ENCODE measurements at places on chromosomes 5 and 9.
A peak's percentile ranks its signal among the peaks of the same experiment; 100 is the strongest.

DNA sequence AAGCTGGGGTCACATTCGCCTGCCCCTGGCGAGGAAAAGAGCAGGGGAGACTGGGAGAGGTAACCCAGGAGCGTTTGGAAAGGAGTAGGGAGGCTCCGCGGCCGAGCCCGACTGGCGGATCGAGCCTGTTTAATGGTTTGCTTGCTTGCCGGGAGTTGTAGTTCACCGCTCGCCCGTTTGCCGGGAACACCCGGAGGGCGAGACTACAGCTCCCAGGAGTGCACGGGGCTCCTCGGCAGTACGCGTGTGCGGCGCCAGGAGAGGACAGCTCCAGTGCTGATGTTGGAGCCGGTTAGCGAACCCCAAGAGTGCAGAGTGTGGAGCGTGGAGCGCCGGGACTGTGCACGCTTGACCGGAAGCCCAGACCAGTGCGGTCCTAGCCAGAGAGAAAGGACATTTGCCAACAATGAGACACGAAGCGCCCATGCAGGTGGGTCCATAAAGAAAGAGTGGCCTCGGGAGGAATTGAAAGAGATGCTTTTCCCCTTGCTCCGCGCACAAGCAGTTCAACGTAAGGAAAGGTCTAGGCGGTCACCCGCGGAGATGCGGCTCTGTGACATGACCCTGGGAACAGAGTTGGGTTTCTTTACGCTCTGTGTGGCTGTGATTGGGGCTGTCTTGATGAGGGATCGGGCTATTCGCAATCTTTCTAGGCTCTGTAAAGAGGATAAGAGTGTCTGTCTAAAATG, at the start of gene RAB3C:
Gene RAB3C, plus strand, starts transcription at position 273 of the 689 bp plus-strand sequence. Its CDS starts 134 bp downstream, at position 407.
- DNase-seq: peak; percentile 26

DNA sequence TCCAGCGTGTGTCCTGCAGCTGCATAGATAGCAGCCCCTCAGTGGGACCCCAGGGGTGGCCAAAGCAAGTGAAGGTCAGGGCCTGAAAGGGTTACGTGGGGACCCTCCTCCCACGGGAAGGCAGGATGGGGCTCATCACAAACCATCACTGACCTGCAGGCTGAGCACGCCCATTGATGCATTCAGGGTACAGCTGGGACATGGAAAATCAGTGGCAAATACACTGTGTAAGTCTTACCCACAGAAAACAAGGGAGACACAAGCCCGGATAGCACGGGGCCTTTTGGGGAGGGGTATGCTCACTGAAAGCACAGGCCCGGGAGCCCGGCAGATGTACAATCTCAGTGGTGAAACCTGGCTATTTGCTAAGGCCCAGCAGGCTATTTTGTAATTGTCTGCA, 49.1 kb downstream of the SEMA4D start:
- no peak for DNase-seq

DNA sequence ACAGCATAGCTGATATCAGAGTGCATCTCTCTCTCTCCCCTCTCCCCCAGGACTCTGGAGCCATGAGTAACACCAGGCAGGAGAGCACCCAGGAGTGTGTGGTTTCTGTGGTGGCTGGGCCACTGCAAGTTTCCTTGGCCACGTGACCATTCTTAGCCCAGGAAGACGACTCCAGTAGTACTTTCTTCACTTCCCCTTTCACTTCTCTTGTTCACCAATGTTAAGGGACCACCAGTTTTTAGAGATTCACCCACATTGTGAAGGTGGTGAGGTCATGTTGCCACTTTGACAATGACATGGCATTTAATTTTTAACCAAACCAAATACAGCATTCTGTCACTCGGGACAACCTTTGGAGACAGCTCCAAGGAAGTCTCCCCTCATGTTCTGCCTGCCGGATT, 17.9 kb upstream of the DAPK1 start:
- no peak for DNase-seq

GRCh38 chr9:75142202-75142601, 53.9 kb downstream of the OSTF1 start:
- no peak for DNase-seq

DNA sequence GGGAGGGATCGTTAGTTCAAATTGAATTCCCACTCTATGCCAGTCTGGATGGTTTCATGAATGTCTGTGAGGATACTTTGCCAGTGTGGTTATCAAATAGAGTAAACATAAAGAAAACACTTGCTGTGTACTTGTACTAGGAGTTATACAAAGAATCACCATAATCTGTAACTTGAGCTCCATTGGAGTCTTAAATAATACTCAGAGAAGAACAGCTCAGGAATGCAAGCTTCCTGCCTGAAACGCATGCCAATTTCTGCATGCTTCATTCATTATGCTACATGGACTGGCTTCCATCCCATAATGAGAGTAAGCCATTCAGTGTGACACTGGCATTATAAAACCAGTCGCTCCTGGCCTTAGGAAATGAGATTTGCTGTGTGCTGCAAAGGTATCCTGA, 351.4 kb downstream of the SEMA5A start:
- no peak for DNase-seq

DNA sequence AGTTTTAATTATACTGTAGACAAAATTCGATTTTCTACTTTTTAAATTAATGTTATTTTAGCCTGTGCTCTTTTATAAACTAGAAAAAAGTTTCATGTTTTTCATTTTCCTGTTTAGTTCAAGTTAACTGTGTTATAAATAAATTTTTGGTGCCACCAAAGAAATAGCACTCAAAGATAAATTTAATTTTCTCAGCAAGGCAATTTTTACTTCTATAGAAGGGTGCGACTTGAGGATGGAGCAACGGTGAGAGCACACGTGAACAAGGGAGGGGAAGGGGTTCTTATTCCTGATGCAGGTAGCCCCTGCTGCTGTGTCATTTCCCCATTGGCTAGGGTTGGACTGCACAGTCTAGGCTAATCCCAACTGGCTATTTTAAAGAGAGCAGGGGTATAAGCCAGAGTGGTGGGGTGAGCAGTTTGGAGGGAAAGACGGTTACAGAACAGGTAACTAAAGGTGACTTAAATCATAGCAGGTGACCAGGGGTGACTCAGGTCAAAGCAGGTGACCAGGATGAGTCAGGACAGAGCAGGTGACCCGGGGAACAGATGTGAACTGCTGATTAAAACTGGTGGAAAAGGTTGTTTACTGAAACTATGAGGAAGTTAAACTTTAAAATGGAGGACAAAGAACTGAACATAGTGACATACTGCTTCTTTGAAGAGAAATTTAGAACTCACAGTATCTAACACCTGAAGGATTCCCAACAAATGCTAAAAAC, 104.6 kb upstream of the GPBP1 start:
- no peak for DNase-seq

DNA sequence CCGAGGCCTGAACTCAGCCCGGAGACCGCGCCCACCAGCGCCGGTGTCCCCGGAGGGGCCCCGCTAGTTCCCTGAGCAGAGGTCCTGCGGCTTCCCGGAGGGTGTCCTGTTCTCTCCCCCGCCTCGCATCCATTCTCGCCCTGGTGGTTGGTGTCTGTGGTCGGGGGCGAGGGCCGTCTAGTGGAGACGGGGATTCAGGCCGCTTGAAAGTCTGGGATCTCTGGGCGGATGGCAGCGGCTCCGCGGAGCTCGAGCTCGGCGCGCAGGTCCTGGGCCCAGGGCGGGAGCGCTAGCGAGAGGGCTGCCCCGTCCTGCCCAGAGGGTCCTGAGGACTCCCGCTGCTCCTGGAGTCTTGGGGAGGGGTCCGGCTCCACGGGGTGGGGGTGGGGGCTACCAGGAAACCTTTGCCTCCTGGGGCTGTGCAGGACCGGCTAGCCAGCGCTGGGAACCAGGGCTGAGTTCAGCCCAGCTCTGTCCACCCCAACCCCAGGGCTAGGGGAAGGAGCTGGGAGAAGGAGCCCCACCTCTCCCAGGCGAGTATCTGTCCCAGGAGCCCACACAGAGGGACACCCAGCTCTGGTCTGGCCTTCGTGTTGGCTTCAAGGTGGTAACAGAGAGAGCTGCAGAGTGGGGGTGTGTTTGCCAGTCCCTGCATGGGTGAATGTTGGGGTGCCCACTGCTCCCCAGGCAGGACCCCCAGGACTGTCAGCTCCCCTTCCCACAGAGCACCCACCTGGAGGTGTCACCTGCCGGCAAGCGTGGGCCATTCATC, 4.0 kb downstream of the TOR4A start:
- DNase-seq: no peak

All from stimulated activated CD4-positive, alpha-beta T cell treated with anti-CD3 and anti-CD28 coated beads, TNF-alpha, amount 100 ng/mL, for 24 hours (primary cell).